Astrocyte of the cerebellum (primary cell): ENCODE measurements at places on chromosomes 16 and 17.

GRCh38 chr16:27721531-27722181 is 171.7 kb downstream of the KATNIP start:
- no peak for DNase-seq

DNA sequence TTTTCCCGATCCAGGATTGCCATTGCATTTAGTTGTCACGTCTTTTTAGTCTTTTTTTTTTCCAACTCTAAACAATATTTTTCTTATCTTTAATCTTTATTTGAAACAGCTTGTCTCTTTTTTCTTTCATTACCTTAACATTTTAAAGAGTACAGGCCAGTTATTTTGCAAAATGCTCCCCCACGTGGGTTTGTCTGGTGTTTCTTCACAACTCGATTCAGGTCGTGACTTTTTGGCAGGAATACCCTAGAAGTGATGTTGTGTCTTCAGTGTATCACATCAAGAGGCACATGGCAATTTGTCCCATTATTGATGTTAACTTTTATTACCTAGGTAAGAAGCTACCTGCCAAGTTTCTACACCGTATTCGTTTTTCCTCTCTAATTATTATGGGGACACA is 17.9 kb downstream of the CMC2 start:
- no peak for DNase-seq

DNA sequence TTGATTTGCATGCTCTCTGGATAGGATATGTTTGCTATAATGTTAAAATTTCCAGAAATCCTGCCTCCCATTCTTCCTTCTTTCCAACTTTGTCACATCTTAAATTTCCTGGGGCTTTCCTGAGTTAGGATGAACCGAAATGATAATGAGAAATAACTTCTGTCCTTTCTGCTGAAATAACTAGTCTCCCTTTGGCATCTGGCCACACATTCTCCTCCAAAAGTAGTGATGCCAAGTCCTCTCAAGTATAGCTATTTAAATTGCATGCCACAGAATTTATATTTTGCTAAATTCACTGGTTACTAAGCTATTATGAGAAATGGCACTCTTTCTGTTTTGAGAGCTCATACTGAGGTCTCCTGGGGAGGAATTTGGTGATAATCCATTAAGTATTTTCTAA is 30.6 kb downstream of the FAM20A start:
- DNase-seq: no peak

- DNase-seq: peak; percentile 86
These were observed 39.7 kb downstream of the RPTOR start for GRCh38 chr17:80584176-80584905.

DNA sequence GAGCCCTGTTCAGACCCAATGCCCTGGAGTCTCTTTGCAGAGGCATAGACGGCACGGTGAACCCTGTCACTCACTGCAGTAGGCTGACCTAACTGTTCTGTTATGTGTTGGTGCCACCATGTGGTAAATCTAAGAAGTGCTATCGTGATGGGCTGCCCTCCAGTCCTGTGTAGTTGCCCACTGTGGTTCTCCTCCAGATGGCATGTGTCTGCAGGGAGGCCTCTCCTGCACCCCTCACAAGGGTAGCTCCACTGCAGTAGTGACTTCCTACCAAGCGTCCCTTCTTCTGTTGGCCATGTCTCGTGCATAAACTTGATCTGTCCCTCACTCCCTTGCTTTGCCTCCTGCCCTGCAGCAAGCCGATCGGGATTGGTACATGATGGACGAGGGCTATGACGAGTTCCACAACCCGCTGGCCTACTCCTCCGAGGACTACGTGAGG is 5.8 kb downstream of the DHX38 start:
- DNase-seq: peak; percentile 18

DNA sequence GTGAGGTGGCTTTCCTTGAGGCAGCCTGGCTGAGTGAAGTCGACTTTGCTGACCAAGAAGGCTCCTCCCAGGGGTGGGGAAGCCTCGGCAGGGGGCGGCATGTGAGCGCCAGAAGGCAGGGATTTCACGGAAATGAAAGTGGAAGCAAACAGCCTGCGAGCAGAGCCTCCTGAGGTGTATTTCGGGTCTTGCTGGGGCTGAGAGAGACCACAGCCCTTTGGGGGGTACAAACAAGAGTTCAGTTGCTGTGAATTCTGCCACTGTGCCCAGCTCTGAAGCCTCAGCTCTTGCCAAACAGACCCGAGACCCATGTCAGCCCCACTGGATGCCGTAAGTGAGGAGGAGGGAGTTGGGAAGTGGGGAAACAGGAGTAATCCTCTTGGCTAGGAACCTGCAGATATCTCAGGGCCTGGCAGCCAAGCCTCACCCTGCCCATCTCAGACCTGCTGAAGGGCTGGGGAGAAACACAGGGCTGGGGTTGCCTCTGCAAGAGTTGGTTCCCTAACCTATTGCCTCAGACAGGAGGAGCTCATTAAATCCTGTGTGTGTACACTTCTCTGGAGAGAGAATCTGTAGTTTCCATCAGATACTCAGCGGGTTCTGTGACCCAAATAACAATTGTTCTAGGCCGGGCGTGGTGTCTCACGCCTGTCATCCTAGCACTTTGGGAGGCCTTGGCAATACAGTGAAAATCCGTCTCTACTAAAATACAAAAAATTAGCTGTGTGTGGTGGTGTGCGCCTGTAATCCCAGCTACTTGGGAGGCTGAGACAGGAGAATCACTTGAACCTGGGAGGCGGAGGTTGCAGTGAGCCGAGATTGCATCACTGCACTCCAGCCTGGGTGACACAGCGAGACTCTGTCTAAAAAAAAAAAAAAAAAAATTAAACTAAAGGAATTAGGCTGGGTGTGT is at the start of gene IFI35:
IFI35 (plus strand) TSS at position 146 of the 913 bp plus-strand sequence; CDS start at position 310, 164 bp downstream.
- DNase-seq: peak; percentile 62

DNA sequence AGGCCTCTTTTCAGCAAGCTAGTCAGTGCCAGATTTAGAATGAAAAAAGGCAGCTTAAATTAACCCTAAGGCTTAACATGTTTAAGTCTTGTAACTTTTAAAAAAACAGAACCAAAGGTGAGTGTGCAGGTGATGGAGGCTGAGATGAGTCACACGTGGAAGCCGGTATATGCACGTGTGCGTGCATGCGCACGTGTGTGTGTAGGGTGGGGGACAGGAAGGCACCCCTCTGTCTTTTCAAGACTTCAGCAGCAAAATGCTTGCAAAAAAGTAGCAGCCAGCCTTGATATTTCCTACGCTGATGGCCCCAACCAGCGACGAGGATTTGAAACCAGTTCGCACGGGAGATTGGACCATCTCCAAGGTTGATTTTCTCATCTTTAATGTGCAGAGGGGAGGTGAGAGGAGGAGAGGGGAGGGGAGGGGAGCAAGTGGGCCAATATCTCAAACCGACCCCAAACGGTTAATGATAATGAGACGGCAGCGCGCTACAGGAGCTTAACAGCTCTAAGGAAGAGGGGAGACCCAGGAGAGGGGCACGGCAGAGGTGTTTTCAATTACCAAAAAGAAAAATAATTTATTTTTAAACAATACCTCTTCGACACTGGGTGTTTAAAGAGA is 154.7 kb downstream of the ZNF423 start:
- DNase-seq: no peak

GRCh38 chr17:39951924-39952679 is 10.7 kb upstream of the GSDMA start:
- no peak for DNase-seq

DNA sequence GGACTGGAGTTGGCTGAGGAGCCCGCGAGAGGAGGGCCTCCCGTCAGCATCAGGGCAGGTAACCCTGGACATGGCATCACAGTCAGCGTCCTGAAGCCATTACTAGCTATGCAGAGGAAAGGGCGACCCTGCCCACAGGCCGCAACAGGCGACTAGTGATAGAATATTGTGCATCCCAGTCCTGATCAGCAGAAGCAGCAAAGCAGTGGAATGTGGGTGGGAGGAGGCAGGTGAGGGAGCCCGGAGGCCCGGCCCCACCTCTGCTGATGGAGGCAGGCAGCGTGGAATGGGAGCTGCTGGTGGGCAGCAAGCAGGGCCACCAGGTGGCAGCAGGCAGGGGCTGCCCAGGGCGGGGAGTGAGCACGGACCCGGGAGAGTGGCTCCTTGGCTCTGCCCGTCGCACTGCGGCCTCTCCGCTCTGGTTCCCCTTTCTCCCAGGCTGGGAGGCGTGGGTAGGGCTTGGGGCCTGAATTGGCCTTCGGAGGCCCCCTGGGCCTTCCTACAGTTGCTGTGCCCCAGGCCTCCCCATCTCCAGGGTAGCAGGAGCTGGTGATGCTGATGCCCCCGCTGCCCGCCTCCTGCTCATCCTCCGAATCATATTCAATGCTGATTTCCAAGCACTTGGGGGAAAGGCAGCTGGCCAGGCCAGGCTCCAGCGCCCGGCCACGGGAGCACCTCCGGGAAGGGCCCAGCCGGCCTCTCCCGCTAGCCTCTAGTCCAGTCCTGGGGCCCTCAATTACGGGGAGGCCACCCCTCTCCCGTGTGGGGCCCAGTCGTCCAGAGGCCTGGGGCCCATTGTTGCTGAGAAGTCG is 20.2 kb downstream of the TSPOAP1 start:
- DNase-seq: no peak

DNA sequence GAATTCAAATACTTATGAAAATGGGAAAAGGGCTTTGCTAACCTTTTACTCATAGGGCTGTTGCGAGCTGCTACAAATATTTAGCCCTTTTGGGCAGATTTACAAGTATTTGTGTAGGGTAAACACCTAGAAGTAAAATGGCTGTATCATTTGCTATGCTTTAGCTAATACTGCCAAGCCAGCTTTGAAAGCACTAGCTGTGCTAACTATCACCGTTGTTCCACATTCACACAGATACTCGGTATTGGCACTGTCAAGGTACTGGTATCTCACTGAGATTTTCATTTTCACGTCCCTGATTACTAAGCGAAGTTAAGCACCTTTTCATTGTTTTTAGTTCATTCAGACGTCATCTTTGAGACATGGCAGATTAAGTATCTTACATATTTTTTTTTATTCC is 84.8 kb downstream of the GLG1 start:
- DNase-seq: no peak

DNA sequence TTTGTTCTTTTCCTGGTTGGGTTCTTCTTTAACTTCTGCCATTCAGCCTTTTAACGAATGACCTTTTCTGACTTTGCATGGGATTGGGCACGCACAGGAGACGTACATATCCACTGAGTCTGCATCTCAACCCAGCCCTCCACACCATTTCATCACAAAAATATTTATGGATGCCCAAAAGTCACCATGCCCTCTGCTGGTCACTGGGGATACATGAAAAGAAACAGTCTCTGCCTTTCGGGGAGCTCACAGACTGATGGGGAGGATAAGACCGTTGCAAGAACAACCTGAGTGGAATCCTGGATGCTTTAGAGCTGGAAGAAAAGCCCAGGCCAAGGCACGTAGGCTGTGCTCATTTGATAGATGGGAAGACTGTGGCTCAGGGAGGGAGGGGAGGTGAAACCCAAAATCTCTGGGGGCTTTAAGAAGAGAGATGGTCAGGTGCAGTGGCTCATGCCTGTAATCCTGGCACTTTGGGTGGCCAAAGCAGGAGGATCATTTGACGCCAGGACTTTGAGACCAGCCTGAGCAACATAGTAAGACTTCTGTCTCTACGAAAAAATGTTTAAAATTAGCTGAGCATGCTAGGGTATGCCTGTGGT is 7.9 kb upstream of the MT2A start:
- no peak for DNase-seq
